ENCODE measurements at places on chromosomes 2 and 18.

DNA sequence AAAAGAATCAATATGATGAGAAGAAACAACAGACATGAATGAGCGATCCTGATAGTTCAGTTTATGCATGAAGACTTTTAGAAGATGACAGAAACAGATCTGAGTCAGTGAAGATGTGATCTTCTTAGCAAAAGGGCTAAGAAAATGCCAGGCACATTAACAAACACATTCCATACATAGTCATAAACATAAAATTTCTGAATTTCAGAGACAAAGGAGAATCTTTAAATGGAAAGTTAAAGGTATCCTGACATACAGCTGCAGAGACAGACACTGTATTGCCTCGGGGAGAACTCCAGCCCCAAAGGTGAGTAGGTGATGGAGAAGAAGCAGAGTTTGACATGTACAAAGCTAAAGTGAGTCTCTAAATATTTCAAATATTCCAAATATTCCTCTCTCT lies 40.6 kb upstream of the FN1 start:
- DNase-seq, result no peak

- no peak for DNase-seq
Measured at GRCh38 chr2:115572746-115573145, 1130.3 kb downstream of the DPP10 start.

GRCh38 chr2:27086724-27087593 lies at the start of gene KHK:
TSS of gene KHK (plus strand) at chr2:27086772. CDS start at chr2:27087260, 488 bp downstream.
- DNase-seq, result no peak

GRCh38 chr2:231680992-231681852 lies 27.1 kb upstream of the PTMA start:
- DNase-seq, result peak; percentile 78

DNA sequence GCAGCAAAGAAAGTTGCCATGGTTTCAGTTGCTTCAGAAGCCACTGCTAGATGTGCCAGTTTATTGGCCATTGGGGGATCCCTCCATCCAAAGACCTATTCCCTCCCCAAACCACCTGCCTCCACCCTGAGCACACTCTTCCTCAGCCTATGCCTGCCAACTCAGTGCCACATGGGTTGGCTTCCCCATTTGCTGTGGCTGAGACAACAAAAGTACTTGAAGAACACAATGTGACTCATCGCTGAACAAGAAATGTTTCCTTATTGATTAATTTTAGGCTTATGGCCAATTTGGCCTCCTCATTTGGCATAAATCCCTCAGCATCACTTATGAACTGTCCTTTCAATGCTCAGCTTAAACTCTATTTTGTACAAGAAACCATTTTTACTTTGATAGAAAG lies 215.9 kb downstream of the TMEM247 start:
- DNase-seq, result no peak

- DNase-seq, result no peak
Measured at GRCh38 chr2:231300020-231300721, 95.3 kb upstream of the B3GNT7 start.

All from left renal cortex interstitium (tissue), 4 donors.